ENCODE measurements at places on chromosomes 1 and 21.

GRCh38 chr21:25453524-25453923 is 153.8 kb downstream of the MRPL39 start:
- no peak for DNase-seq

- no peak for DNase-seq
These were observed 5.1 kb downstream of the LMNA start for GRCh38 chr1:156119503-156120209.

GRCh38 chr21:46124083-46124925 is 26.4 kb downstream of the COL6A2 start:
- no peak for DNase-seq

GRCh38 chr1:47924270-47925048 is 72.7 kb downstream of the TRABD2B start:
- DNase-seq, result no peak

GRCh38 chr1:83857103-83857502 is 141.8 kb downstream of the TTLL7 start:
- no peak for DNase-seq

- no peak for DNase-seq
These were observed 9.5 kb upstream of the YRDC start for GRCh38 chr1:37817481-37817880.

DNA sequence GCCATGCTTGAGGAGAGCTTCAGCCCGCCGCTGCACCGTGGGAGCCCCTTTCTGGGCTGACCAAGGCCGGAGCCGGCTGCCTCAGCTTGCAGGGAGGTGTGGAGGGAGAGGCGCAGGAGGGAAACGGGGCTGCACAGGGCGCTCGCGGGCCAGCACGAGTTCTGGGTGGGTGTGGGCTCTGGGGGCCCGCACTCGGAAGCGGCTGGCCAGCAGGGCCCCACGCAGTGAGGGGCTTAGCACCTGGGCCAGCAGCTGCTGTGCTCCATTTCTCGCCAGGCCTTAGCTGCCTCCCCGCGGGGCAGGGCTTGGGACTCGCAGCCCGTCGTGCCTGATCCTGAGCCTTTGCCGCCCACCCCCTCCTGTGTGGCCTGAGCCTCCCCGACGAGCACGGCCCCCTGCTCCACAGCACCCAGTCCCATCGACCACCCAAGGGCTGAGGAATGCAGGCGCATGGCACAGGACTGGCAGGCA is 1554.0 kb downstream of the KCNT2 start:
- no peak for DNase-seq

- no peak for DNase-seq
These were observed 11.5 kb downstream of the PLEKHA6 start for GRCh38 chr1:204348242-204348641.

- DNase-seq, result no peak
These were observed 146.0 kb downstream of the PLA2G4A start for GRCh38 chr1:186974774-186975181.

- DNase-seq, result no peak
These were observed 603.6 kb downstream of the NPHP4 start for GRCh38 chr1:5388622-5389021.

DNA sequence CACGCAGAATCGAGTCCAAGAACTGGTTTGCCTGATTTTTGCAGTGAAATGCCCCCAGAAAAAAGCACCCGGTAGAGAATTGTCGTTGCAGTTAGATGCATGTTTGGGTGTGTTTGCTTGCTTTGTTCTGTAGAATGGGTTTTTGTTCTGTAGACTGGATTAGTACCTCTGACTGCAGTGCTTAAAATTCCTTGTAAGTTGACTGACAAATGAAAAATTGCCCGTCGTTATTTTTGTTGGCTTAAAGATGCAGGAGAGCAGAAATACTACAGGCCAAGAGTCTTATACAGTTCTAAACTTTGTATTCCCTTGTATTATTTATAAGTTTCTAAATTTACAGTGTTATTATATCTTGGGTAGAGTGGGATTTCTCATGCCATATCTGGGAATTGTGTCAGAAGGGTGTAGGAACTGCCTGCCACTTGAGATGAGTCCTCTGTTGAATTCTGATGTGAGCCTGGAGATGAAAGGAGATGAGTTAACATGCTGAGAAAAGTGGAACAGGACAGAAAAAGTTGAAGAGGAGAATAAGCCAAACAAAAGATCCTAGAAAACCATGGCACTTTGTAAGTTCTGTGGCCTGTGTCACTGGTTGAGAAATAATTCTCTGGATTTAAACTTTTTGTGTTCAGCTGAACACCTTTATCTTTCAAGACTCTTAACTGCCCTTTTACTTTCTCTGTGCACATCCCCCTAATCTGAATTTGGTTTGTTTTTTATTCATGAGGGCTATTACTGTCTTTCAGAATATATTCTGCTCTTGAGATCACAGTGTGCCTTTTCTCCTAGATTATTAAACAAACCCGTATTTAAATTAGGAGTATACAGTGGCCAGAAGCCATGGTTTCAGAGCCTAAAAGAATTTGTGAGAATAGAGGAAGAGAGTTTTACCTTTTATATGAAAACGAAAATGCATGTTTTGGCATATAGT is 1.4 kb downstream of the DESI2 start:
- DNase-seq, result no peak

GRCh38 chr1:111965781-111966443 is 23.6 kb downstream of the KCND3 start:
- DNase-seq, result no peak

DNA sequence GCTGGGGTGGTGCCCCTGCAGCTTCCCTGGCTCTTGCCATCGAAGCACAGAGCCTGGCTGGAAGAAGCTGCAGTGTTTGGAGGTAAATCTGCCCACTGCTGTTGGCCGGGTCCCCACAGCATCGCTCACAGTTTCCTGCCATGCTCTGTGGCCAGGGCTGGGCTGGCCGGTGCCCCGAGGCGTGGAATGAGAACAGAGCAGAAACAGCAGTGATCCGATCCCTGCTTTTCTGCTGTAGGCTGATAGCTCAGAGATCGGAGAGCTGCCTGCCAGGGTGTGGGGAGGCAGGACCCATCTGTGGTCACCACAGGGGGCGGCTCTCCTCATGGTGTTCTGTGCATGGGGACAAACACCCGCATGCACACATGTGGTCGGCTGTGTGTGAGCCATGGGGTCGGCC is 11.5 kb downstream of the SLC45A1 start:
- no peak for DNase-seq

Data from activated T-cell treated with anti-CD3 and anti-CD28 coated beads for 24 hours (primary cell).